Hematopoietic multipotent progenitor cell treated with erythropoietin and hydrocortisone succinate and interleukin-3 and kit ligand, for 15 days (in vitro differentiated cells): ENCODE measurements at places on chromosomes 12 and 14.

DNA sequence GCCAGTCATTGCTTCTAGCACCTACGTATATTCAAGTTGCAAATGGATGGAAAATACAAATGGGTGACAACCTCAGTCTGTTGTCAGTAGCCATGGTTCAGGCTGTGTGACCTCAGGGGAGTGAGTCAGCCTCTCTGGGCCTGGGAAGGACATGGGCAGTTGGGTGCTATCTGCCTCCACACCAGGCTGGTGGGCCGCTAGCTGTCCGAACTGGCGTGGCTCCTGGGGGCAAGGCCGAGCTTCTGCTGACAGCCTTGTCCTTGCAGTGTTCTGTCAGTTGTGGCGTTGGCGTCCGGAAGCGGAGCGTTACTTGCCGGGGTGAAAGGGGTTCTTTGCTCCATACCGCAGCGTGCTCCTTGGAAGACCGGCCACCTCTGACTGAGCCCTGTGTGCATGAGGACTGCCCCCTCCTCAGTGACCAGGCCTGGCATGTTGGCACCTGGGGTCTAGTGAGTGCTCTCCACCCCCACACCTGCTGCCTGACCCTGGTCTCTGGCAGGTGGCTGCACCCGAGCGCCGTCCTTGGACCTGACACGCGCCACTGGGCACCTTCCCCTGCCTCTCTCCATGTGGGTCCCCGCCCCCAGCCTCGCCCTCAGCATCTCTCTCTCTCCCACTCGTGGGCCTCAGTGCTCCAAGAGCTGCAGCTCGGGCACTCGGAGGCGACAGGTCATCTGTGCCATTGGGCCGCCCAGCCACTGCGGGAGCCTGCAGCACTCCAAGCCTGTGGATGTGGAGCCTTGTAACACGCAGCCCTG is 17.1 kb downstream of the PAPLN start:
- no peak for DNase-seq

DNA sequence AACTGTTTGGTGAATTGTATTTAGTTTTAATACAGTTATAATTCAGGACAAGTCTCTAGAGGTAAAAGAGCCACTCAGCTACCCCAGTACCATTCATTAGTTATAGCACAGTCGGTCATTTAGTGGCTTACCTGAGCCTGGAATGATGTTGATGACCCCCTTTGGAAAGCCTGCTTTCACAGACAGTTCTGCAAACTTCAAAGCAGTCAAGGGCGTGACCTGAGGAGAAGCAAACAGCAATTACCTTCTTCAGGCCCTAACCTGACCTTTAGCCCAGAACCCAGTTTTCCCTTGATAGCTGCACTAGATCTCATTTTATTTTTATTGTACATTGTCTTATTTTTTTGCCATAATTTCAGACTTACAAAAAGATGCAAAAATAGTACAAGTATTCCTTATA is 43.8 kb downstream of the ALDH1L2 start:
- no peak for DNase-seq

DNA sequence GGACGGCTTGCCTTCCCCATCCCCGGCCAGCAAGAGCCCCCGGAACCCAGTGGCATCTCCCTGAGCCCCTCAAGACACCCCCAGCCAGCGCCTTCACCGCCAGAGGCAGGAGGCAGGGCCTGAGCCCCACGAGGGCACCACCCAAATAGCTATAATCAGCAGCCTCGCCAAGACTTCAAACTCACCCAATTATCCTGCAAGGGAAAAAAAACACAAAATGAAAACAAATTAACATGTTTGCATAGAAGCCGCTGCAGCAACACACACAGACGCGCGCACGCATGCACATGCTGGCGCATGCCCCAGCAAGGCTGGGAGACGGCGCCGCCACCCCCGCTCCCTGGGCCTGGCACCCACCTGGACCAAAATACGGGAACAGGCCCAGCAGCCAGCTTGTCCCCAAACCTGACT is 15.8 kb downstream of the FAM222A start:
- no peak for DNase-seq

DNA sequence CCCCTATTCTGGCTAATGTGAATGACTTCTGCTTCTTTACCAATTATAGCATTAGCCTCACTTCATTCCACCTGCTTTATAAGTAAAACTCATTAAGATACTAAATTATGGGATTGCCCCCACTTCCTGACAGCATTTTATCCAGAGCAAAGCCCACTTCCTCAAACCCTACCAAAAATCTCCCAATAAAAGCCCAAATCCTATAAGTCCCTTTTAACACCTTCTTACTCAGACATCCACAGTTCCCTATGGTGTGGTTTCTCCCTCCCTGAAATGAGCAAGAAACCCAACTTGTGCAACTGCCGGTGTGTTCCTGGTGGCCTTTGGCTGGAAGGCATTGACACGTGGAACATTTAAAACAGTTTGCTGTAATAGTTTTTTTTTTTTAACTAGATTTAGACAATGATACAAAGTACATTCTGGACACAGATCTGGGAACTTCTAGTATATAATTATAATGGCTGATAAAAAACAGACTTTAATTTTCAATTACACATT is 53.1 kb downstream of the BRMS1L start:
- no peak for DNase-seq

GRCh38 chr12:69278814-69279782 is 39.7 kb downstream of the CPSF6 start:
- DNase-seq: no peak

DNA sequence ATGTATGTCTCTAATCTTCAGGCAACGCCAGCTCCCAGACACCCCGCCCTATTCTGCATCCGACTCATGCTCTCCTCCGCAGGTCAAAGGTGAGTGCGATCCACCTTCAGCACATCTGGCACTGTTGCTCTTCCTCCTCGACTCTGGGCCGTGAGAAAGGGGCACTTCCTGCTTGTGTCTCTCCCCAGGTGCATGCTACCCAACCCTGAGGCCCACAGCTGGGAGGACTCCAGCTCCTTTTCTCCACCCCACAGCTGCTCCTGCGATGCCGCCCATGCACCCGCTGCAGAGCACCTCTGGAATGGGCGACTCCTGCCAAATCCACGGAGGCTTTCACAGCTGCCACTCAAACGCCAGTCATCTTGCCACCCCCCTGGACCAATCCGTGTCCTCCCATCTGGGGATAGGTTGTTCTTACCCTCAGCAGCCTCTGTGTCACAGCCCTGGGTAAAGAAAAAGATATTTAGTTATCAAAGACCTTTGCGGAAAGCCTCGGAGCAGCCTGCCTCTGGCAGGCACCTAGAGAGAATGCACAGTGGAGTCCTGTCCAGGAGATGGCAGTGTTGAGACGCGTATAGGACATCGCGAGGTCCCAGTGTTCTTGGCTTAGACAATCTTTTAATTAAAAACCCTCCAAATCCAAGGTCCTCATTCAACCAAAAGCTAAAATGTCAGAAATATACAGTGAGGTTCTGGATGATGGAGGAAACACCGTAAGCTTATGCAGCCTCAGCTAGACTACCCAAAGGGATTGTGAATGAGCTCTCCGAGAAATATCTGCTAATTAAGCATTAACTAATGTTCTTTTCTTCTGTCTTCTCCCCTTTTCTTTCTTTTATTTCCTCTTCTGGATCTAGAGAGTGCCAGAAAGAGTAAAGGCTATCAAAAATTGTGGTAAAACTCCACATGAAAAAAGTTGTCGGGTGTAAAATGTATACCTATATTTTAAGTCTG is 54.3 kb downstream of the MYRFL start:
- peak; percentile 62 for DNase-seq

DNA sequence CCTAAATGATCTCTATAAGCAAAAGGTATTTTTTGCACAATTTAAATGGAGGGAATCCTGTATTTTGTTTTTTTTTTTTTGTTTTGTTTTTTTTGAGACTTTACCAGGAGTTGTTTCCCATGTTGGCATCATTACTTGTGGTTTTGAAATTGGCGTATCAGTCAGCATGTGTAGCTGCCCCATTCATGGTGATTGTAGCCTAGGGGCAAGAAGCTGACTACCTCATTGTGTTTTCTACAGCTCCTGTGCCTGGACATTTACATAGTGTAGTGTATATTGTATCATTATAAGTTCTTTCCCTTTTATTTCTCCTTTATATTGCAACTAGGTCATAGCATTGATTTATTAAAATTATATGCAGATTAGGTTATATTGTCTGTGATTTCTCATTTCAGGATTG is 24.5 kb downstream of the SAMD4A start:
- DNase-seq: no peak

GRCh38 chr12:111056618-111057521 is 136.5 kb upstream of the MYL2 start:
- DNase-seq: no peak

GRCh38 chr12:56333197-56333678 is 562 bp downstream of the PAN2 start:
- DNase-seq: no peak
